ENCODE measurements at places on chromosomes 5 and 9.
A peak's percentile ranks its signal among the peaks of the same experiment; 100 is the strongest.

DNA sequence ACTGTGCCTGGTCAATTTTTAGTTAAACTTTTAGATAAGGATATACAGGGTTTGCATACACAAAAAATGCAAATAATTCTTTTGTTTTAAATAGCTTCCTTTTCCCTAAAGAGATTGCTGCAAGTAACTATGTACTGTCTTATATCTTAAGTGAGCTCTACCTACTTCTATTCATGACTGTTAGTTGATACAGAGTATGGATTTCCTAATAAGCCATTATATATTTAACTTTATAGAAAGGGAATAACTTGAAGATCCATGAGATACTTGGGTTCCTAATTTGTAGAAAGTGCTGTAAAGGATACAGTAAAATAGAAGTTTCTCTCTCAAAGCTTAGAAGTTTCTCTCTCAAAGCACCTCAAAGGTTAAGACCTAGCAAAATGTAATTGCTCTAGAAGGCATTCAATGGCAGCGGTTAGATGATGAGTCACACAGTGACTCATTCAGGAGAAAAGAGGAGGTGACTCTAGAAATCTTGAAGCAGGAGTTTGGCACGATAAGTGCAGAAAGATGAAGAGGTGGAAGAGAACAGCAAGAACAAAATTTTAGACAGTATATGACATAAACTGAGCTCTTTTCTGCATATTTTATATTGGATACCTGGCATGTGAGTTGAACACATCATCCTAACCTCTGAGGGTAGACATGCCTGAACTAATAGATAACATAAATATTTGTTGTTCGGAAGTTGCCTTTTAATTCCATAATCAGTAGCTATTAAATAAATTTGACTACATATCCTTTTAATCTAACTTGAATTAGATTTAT is 5.5 kb upstream of the DNAJC21 start:
- DNase-seq = no peak

DNA sequence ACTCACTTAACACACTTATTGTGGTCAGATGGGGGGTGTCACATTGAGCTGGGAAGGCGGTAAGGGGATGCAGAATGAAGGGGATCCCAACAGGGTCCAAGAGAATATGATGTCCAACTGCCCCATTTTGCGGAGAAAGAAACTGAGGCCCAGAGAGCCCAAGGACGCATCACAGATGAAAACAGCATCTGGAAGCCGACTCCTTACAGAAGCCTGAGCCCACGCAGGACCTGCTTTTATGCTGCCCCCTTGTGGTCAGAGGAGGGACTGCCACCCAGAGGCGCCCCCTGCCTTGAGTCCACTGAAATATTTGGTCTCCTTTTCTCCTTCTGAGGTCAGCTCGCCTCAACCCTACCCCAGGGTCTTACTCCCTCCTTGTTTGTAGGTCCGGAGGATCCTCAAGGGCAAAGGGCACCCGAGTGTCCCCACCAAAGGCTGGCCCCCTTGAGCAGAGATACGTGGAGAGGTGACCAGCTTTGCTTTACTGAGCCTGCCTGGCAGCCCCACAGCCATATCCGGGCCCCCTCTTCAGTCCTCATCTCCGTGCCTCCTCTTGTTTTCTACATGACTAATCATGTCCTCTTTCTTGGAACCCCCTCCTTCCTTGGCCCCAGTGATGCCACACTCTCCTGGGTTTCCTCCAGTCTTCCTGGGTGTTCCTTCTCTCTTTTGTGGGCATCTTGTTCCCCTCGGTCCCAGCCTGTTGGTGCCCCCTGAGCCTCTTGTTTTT is 30.0 kb upstream of the TTLL11 start:
- DNase-seq = peak; percentile 67

DNA sequence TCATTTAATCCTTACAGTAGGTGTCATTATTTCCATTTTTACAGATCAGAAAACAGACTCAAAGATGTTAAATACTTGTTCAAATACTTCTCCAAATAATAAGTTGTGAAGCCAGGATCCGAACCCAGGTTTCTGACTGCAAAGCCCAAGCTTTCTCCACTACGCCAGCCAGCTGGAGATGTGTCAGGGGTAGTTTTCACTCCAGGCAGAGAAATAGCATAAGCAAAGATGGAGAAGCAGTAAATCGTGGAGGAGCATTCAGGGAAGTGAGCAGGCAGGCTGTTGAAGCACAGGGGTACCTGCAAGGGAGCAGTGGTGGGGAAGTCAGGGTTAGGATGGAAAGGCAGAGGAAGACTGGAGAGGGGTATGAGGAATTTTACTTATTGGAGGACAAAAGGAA is 2.9 kb downstream of the TLN1 start:
- no peak for DNase-seq

GRCh38 chr5:174807471-174807870 is 83.1 kb downstream of the MSX2 start:
- DNase-seq = no peak

DNA sequence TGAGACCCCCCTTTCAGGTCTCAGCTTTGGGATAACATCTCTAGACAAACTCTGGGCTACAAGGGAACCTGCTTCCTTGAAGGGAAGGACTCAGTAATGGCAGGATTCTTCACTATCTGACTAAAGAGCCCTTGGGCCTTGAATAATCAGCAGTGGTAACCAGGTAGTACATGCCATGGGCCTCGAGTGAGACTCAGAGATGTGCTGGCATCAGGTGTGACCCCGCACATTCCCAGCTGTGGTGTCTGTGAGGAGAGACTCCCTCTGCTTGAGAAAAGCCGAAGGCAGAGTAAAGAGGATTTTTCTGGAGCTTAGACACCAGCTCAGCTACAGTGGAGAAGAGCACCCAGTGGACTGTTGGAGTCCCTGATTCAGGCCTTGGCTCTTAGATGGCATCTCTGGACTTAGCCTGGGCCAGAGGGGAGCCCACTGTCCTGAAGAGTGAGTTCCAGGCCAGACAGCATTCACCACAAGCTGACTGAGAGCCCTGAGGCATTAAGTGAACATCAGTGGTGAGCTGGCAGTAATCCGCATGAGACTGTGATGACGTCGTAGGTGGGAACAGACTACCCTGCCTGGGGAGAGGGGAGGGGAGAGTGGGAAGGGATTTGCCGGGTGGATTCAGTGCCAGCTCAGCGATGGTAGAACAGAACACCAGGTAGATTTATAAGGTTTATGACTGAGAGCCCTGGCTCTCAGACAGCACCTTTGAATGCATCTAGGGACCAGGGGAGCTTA is 5.3 kb upstream of the ZNF782 start:
- no peak for DNase-seq

- DNase-seq = no peak
Measured at GRCh38 chr5:174166231-174167079, 120.9 kb downstream of the NSG2 start.

GRCh38 chr5:132103332-132103951 is 29.9 kb downstream of the CSF2 start:
- DNase-seq = peak; percentile 96

Measured in MM.1S (cell line).